ENCODE measurements at places on chromosomes 3 and 15. TPM values are rescaled to one million over a fixed set of nuclear protein-coding genes. Genes with fewer than 3 reads are reported as not detected.

TMEM266 gene
- total RNA-seq, result 0.38 TPM

CHRNA5 gene
- total RNA-seq, result 10.7 TPM

RBP2 gene
- total RNA-seq, result not detected

SLC9C1 gene
- not detected for total RNA-seq

ANP32A gene
- total RNA-seq, result 182 TPM

HTR3E gene
- total RNA-seq, result not detected

PLA2G4F gene
- 1.2 TPM for total RNA-seq

PAQR9 gene
- total RNA-seq, result not detected

INAFM2 gene
- 2.4 TPM for total RNA-seq

DNA sequence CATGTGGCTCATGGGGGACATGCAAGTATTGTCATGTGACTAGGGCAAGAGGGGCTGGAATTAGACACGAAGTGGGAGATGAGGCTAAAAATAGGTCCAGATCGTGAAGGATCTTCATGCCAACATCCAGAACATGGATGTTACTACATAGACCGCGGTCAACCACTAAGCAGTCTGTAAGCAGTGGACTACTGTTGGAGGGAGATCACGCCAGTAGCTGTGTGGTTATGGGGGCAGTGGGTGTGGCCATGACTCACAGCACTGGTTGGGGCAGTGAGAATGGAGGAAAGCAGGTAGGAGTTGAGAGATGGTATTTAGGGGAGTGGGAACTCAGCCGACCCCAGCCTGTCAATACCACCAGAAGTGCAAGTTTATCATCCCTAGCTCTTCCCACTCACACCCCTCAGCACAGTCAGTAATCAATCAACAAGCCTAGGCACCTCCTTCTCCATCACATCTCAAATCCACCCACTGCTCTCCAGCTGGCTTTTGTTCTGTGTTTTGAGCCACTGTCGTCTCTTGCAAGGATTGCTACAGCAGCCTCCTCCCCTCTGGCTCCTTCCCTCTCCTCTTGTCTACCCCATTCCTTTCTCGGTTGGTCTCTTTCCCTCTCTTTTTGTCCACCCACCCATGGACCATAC lies 107.2 kb upstream of the ABHD17C start:
- H3K4me3 ChIP-seq, result no peak overlapping the region
- no peaks in the 10 kb centered on the region for H3K36me3 ChIP-seq
- no peaks in the 10 kb centered on the region for H3K27me3 ChIP-seq
- H3K4me1 ChIP-seq, result peaks cover 51% of the 10 kb centered on the region
- peak; percentile 26 for DNase-seq
- H3K27ac ChIP-seq, result peak overlapping the region; percentile 90

GRCh38 chr3:46846624-46847542 lies 16.4 kb downstream of the MYL3 start:
- peak overlapping the region; percentile 59 for H3K4me3 ChIP-seq
- H3K27ac ChIP-seq, result no peak overlapping the region
- H3K27me3 ChIP-seq, result no peaks in the 10 kb centered on the region
- H3K36me3 ChIP-seq, result no peaks in the 10 kb centered on the region
- H3K4me1 ChIP-seq, result 0 out of 2 replicates have a peak, but pooled peaks cover 5% of the 10 kb centered on the region

DNA sequence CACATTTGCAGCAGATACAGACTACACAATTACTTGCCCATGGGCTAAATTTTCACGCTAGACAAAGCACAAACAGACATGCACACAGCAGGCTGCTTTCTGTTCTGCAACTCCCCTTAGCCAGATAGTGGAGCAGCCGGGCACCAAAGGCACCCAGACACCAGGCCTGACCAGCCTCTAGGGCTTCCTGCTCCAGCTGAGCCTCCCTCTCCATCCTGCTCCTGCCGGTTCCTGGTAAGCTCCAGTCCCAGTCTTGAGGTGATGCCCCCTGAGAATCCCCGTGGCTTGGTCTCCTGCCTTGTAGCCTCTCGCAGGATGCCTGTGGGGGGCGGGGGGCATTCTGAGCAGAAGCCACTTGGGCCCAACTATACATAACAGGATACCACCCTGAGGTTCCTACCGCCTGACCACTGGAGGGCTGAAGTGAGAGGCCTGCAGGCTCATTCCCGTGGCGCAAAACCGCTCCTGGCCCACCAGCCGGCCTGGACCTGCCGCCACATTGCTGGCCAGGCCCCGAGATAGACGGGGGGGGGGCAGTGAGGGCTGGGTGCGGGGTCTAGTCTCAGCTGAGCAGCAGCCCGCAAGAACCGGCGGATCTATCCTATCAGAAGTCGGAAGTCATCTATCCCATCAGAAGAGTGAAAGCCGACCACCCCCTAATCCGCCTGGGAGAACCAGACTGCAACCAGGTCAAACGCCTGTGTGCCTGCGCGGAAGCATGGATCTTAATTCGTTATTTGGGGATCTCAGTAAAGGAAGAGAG lies 3.9 kb downstream of the FOXL2 start:
- H3K4me3 ChIP-seq, result no peak overlapping the region
- DNase-seq, result no peak
- H3K27ac ChIP-seq, result no peak overlapping the region

GRCh38 chr3:141065258-141065657 lies 14.1 kb downstream of the SPSB4 start:
- no peaks in the 10 kb centered on the region for H3K36me3 ChIP-seq
- H3K4me1 ChIP-seq, result no peaks in the 10 kb centered on the region
- no peaks in the 10 kb centered on the region for H3K27me3 ChIP-seq
- no peak for DNase-seq
- no peak overlapping the region for H3K27ac ChIP-seq

- H3K36me3 ChIP-seq, result no peaks in the 10 kb centered on the region
- DNase-seq, result no peak
- H3K4me1 ChIP-seq, result no peaks in the 10 kb centered on the region
- H3K27me3 ChIP-seq, result no peaks in the 10 kb centered on the region
- no peak overlapping the region for H3K4me3 ChIP-seq
- H3K27ac ChIP-seq, result no peak overlapping the region
These were observed 391.2 kb upstream of the NECTIN3 start for GRCh38 chr3:110680450-110680849.

DNA sequence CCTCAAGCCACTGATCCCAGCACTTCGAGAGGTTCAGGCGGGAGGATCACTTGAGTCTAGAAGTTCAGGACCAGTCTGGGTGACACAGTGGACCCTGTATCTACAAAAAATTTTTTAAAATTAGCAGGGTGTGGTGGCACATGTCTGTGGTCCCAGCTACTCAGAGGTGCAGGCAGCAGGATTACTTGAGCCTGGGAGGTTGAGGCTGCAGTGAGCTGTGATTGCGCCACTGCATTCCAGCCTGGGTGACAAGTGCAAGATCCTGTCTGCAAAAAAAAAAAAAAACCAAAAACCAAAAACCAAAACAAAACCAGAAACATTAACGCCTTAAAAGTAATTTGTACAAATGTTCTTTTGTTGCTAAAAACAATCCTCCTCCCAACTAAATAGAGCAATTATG lies 27.9 kb upstream of the SLC12A8 start:
- DNase-seq, result peak; percentile 57
- peaks cover 5% of the 10 kb centered on the region for H3K36me3 ChIP-seq
- no peaks in the 10 kb centered on the region for H3K27me3 ChIP-seq
- H3K27ac ChIP-seq, result no peak overlapping the region
- no peaks in the 10 kb centered on the region for H3K4me1 ChIP-seq

- H3K4me3 ChIP-seq, result no peak overlapping the region
- H3K36me3 ChIP-seq, result no peaks in the 10 kb centered on the region
- H3K4me1 ChIP-seq, result peaks cover 27% of the 10 kb centered on the region
- DNase-seq, result no peak
- H3K27ac ChIP-seq, result no peak overlapping the region
These were observed 138.9 kb upstream of the SLC7A14 start for GRCh38 chr3:170724599-170725280.

DNA sequence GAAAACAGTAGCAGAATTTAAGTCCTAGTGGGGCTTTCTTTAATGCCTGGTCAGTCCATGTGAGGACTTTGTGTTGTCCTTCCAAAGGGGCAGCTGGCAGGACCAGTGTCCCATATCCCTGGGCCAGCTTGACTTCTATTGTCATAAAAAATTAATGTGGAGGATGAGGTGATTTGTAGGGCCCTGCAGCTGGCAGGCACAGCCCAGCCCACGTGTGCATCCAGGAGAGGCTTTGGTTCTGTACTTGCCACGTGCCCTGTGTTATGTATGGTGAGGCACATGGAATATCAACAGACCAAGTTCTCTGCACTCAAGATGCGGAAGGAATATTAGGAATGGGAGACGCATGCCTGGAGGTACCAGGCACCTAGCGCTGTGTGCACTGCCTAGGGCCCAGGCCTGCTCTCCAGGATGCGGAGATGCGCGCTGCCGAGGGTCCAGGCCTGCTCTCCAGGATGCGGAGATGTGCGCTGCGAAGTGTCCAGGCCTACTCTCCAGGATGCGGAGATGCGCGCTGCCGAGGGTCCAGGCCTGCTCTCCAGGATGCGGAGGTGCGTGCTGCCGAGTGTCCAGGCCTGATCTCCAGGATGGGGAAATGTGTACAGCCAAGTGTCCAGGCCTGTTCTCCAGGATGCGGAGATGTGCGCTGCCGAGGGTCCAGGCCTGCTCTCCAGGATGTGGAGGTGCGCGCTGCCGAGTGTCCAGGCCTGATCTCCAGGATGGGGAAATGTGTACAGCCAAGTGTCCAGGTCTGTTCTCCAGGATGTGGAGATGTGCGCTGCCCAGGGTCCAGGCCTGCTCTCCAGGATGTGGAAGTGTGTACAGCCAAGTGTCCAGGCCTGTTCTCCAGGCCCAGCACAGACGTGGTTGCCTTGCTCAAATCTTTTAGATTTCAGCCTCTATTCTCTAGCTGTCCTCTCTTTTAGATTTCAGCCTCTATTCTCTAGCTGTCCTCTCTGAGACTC lies 183.3 kb upstream of the ROPN1 start:
- H3K36me3 ChIP-seq, result no peaks in the 10 kb centered on the region
- DNase-seq, result no peak
- H3K27me3 ChIP-seq, result 0 out of 2 replicates have a peak, but pooled peaks cover 4% of the 10 kb centered on the region
- no peak overlapping the region for H3K4me3 ChIP-seq
- no peaks in the 10 kb centered on the region for H3K4me1 ChIP-seq

- no peaks in the 10 kb centered on the region for H3K27me3 ChIP-seq
- H3K4me1 ChIP-seq, result no peaks in the 10 kb centered on the region
- no peak overlapping the region for H3K27ac ChIP-seq
- DNase-seq, result peak; percentile 55
These were observed 22.0 kb upstream of the DOCK3 start for GRCh38 chr3:50652709-50653108.

GRCh38 chr15:74784426-74785193 lies 2.7 kb downstream of the CSK start:
- no peak overlapping the region for H3K27ac ChIP-seq
- no peaks in the 10 kb centered on the region for H3K27me3 ChIP-seq
- DNase-seq, result no peak
- H3K36me3 ChIP-seq, result no peaks in the 10 kb centered on the region
- H3K4me1 ChIP-seq, result peaks cover 33% of the 10 kb centered on the region

DNA sequence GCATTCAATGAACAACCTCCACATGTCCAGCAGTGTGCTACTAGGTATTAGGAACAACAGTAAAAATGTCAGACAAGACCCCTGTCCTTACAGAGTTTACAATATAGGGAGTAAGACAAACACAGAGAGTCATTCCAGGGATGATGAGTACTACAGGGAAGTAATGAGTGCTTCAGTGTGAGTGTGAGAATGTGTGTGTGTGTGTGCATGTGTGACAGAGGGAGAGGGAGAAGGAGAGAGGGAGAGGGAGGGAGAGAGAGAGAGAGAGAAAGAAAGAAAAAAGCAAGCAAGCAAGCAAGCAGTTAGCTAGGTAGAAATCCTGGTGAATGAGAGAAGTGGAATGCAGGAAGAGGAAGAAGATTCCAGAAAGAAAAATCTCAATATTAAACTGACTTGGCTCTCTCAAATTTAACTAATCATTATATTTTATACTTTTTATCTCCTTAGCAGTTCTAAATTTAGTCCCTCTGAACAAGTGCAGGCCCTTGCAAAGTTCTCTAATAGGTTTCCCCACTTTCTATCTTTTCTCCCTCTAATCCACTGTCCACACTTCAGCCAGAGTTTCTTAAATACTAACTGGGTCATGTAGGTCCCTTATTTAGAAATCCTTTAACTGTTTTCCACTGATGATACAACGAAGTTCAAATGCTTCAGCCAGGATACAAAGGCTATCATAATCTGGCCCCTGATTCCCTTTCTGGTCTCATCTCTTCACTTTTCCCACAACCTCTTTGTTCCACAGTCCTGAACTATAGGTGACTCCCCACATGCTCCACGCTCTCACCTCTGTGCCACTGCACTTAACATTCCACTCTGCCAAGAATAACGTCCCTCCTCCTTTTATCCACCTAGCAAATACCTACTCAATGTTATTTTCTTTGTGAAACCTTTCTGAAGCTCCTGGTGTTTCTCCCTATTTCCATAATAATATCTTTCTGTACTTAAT lies 10.3 kb downstream of the DCBLD2 start:
- DNase-seq, result no peak
- peaks cover 37% of the 10 kb centered on the region for H3K4me1 ChIP-seq
- no peaks in the 10 kb centered on the region for H3K27me3 ChIP-seq
- H3K36me3 ChIP-seq, result peaks cover 38% of the 10 kb centered on the region
- H3K27ac ChIP-seq, result no peak overlapping the region
- no peak overlapping the region for H3K4me3 ChIP-seq

GRCh38 chr3:25960776-25961175 lies 170.9 kb downstream of the OXSM start:
- H3K4me1 ChIP-seq, result no peaks in the 10 kb centered on the region
- no peak overlapping the region for H3K4me3 ChIP-seq
- H3K27ac ChIP-seq, result no peak overlapping the region
- H3K36me3 ChIP-seq, result no peaks in the 10 kb centered on the region
- no peak for DNase-seq
- H3K27me3 ChIP-seq, result no peaks in the 10 kb centered on the region

DNA sequence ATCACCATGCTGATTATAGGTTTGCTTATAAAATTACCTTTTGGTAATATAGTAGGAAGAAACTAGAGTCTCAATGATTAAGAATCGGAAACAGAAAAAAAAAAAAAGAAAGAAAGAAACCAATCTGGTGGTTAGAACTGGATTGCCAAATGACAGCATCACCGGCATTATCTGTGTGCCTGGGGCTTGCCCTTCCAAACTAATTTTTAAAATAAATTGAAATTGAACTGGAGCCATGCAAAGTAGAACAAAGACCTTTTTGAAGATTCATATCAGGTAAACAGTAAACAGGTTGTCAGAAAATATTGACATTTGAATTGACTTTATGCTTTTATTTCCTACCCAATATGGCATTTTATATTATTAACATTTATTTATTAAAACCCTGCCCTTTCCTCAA lies 11.2 kb upstream of the CPB1 start:
- no peaks in the 10 kb centered on the region for H3K27me3 ChIP-seq
- no peaks in the 10 kb centered on the region for H3K36me3 ChIP-seq
- no peak overlapping the region for H3K27ac ChIP-seq
- H3K4me1 ChIP-seq, result no peaks in the 10 kb centered on the region
- DNase-seq, result no peak

GRCh38 chr15:73398861-73399260 lies 30.1 kb upstream of the HCN4 start:
- no peaks in the 10 kb centered on the region for H3K4me1 ChIP-seq
- H3K4me3 ChIP-seq, result no peak overlapping the region
- DNase-seq, result no peak
- H3K36me3 ChIP-seq, result no peaks in the 10 kb centered on the region
- no peaks in the 10 kb centered on the region for H3K27me3 ChIP-seq
- no peak overlapping the region for H3K27ac ChIP-seq

- H3K27me3 ChIP-seq, result no peaks in the 10 kb centered on the region
- H3K4me1 ChIP-seq, result no peaks in the 10 kb centered on the region
- H3K4me3 ChIP-seq, result peak overlapping the region; percentile 70
These were observed 422 bp upstream of the SETMAR start for GRCh38 chr3:4302747-4303146.

GRCh38 chr3:71780430-71780829 lies 4.5 kb downstream of the PROK2 start:
- peaks cover 5% of the 10 kb centered on the region for H3K27me3 ChIP-seq
- no peak for DNase-seq
- H3K4me3 ChIP-seq, result no peak overlapping the region
- no peak overlapping the region for H3K27ac ChIP-seq

GRCh38 chr3:119570229-119570628 lies 9.1 kb upstream of the ADPRH start:
- H3K27ac ChIP-seq, result no peak overlapping the region
- no peak overlapping the region for H3K4me3 ChIP-seq
- H3K36me3 ChIP-seq, result no peaks in the 10 kb centered on the region
